Tibial nerve (tissue), 4 donors: ENCODE measurements at places on chromosomes 7 and 10.

GRCh38 chr10:132646443-132647097, 109.0 kb downstream of the INPP5A start:
- no peak for DNase-seq

- no peak for DNase-seq
Measured at GRCh38 chr10:132281915-132282666, 25.7 kb downstream of the STK32C start.

DNA sequence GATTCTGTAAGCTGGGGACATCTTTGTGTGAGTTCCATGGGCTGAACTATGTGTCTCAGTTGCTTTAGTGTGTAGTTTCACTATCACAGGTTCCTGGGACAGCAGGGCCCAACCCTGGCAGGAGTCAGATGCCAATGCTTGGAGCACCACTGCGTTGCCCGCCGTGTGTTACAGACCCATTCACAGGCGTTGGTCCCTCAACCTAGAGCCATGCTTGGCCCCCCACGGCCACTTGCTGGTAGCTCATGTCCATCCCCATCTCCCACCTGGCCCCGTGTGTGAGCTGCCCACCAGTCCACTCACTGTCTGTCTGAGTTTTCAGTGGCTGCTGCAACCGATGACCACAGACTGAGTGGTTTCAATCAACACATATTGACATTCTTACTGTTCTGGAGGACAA, 546.9 kb downstream of the TCERG1L start:
- DNase-seq, result no peak

DNA sequence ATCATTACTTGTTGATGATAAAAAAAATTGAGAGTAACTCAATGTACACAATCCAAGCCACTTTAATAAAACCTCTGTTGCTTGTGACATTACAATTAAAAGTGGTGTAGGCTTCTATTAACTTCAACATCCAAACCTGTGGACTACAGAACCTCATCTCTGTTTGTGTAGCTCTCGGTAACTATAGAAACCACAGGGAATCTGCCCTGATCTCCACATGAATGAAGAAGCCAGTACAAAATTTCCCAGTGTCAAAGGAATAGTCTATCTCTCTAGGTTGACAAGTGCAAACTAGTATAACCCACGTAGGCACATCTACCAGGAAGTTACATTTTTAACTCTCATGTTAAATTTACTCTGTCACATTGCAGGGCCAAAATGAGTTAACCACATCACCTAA, 204.3 kb downstream of the CHCHD3 start:
- no peak for DNase-seq

DNA sequence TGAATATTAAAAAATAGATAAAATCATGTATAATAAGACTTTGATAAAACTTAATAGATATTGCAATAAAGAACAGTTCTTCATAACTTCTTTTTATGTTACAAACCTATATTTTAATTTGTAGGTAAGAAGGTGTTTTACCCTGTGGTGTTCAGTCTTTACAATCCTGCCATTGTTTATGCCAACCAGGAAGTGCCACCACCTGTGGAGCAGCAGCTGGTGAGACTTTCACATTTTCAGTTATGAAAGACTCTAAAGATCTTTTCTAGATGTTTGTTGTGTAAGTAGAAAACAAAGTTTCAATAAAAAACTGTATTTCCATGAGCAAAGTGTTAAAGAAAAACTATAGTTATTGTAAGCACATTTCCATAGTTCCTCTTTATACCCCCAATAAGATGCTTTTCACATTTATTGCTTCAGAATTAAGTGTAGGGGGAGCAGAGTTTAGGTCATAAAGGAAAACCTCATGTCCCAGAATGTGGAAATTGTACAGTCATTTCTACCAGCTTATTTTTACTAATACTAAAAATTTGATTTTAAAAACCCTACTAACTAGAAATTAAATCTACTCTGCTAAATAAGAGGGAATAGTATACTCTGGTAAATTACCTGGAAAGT, 28.7 kb downstream of the CSGALNACT2 start:
- no peak for DNase-seq

- no peak for DNase-seq
Measured at GRCh38 chr10:94725871-94726270, 36.6 kb upstream of the CYP2C19 start.

DNA sequence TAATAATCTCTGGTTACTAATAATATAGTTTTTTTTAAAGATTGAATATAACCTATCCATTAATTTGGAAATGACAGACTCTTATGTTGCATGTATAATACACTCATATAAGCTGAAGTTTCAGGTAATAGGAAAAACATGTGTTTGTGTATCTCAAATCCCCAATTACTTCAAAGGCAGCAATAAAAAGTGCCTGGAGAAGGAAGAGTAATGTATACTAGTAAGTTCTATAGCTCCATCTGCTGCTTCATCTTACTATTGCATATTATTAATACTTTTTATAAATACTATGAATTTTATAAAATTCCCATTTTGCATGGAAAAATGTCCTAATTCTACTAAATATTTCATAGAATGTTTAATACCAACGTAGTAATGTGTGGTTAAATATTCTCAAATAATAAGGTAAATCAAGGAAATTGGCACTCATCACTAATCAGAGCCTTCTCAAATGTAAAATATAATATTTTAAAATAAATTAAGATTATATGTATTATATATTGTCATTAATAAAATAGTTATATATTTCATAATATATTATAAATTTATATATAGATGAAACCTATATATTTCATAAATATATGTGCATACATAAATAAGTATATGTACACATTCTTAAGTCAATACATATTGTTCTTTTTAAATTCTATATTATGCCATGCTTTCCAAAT, 311.9 kb downstream of the HGF start:
- DNase-seq, result no peak

DNA sequence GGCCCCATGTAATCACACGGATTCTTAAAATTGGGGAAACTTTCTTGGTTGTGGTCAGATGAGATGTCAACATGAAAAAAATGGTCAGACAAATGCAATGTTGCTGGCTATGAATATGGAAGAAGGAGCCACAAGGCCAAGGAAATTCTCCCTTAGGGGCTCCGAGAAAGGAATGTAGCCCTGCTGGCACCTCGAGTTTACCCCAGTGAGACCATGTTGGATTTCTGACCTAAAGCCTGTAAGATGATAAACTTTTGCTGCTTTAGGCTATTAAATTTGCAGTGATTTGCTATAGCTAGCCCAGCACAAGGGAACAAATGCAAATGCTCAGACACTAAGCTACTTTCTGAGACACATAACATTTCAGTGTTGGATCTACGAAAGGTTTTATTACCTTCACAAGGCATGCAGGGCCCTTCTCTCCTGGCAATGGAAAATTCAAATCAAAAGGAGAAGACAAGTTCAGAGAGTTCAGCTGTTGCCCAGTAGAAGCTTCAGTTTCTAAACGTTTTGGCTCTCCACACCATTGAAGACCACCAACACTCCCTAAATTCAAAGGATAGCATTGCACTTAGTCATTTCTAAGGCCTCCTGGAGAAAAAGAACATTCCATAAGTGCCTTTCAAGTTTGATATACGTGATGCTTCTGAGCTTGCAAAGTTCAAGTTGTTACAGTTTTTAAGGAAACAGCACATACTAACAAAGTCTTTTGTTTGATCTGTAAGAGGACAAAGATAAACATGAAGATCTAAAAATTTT, 23.4 kb downstream of the MCMBP start:
- DNase-seq, result no peak

DNA sequence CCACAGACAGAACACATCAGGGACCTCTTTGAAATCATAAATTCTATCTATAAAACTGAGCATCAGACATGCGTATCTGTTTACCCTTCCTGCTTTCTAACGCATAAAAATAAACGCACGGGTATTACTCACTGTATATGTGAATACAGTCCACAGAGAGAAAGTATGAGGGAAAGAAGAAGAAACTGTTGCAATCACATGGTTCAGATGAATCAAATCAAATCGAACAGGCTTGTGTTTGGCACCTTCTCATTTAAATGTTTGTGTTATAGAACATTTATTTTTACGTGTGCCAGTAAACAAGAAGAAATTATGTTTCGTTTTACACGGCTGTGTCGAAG, 322.0 kb downstream of the FRMD4A start:
- no peak for DNase-seq

- no peak for DNase-seq
Measured at GRCh38 chr7:17043012-17043877, 161.5 kb upstream of the AGR3 start.

DNA sequence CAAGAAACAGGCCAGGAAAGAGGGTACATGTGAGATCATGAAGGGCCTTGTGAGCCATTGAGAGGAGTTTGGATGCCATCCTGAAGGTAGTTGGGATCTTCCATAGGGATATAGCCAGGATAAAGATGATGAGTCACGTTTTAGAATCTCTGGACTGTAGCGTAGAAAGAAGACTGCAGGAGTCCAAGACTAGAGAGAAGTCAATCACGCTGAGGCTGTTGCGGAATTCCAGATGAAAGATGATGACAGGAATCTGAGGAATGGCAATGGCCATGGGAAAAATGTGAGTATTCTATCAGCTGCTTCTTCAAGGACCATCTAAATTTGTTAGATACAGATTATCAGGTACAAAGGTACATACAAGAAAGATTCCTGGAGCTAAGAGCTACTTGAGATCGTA, 711.3 kb downstream of the GRM8 start:
- DNase-seq, result no peak

DNA sequence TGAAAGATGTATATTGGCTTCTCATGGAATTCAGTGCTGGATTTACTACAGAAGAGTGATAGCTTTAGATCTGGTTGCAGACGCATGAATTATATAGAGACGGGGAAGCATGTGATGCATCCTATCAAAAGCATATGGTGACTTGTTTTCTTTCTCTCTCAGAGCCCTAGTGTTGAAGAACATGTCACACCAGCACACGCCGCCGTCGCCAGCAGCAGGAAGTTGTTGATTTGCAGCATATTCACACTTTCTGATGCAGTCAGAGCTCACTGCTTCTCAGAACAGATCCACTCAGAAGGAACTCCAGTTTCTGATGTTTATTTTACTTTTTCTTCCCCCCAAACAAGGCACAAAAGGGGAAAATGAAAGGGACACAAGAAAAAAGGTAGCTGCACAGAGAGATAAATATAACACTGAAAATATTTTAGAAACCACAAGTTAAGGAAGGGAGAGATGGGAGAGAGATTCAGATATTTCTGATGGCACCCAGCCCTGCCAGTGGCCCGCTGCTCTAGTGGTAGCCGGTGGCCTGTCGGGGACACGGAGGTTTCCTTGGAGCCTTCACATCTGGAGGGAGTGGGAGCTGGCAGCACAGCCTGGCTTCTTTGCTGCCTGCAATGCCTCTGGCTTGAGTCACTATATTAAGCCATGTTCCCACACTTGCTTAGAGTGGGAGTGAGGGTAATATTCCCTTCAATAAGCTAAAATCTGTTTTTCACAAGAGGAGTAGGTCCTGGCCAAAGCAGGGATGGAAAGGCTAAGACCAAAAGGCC, 123.2 kb downstream of the NRP1 start:
- DNase-seq, result peak; percentile 17

GRCh38 chr7:47492716-47493325, 89.1 kb downstream of the TNS3 start:
- DNase-seq, result no peak

GRCh38 chr10:24114556-24114955, 94.4 kb upstream of the KIAA1217 start:
- no peak for DNase-seq

DNA sequence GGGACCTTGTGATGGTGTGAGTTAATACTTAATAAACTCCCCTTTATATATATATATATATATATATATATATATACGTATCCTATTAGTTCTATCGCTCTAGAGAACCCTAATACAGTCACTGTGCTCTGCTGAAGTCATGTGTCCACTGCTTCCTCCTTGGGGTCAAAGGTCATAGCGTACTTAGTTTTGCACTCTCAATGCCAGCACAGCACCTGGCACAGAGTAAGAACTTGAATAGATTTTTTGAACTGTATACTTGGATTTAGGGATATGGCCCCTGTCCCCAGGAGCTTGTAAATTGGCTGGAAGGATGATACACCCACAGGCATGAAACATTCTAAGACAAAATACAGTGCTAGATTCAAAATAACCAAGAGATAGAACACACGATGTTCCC, 58.9 kb upstream of the PLXNA4 start:
- DNase-seq, result no peak

- DNase-seq, result no peak
Measured at GRCh38 chr7:116683786-116684185, 11.8 kb downstream of the MET start.

- DNase-seq, result no peak
Measured at GRCh38 chr10:64010711-64011110, 489.5 kb downstream of the REEP3 start.

- no peak for DNase-seq
Measured at GRCh38 chr7:43164757-43165156, 52.3 kb downstream of the HECW1 start.

DNA sequence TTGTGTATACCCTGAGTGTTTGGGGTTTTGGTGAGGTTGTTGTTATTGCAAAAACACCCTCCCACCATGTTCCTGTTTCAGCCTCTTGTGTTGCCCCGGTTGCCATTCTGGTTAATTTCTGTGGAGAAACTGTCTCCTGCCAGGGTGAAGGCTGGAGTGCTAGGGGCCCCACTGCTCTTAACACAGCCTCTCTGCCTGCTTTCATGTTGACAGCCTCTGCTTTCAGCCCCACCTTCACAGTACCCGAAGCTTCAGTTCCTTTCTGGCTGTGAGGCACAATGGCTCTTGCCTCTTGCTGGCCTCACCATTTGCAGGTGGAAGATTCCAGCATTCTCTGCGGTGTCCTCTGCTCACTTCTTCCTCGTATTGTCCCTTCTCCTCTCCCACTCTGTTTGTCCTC, 19.2 kb downstream of the SLC18A2 start:
- no peak for DNase-seq

DNA sequence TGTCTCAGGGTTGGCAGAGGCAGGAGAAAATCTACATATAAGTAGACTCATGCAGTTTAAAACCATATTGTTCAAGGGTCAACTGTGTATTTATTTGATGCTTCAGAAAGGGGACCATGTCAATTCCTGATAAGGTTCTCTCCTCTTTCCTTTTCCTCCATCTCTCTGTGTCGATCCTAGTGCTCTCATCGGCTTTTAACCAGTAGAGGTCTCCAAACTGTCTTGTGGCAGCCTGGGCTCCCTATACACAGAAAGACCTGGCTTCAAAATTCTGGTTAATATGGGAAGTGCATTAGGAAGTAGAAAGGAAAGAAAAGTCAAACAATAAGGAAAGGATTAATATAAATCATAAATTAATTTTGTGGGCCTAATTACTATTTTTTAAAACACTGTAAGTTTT, 304.4 kb upstream of the C7orf33 start:
- no peak for DNase-seq

DNA sequence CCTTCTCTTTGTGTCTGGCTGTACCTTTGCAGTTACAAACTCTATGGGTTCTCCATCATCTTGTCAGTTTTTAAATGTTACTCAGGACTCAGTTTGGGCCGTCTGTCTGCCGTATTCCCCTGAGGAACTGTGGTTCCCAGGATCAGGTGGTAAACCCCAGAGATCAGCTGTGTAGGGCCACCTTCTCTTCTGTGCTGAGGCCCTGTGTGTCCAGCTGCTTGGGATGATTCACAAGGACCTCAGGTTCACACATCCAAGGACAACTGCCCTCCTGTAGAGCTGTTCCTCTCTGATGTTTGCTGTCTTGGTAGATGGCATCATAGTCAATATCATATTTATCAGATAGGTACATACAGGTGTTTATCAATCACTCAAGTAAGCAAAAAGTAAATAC, 24.5 kb downstream of the CUL1 start:
- no peak for DNase-seq
